ENCODE measurements at places on chromosomes 3 and 15.

DNA sequence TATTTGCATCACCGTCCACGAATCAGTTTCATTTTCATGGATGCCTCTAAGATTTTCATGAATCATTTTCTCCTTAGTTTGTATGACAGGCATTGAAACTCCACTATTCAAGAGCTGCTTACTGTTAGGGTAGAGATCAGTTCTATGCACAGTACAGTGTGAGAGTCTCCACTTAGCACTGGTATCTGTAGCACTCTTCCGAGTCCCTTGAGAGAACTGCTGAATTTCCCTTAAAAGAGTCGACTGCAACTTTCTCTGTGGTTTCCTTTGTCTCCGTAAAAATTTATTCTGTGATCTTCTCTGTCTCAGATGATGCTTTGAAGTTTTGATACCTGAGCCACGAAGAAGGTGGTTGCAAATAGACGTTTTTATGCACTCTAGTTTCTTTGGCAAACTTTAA is 14.8 kb downstream of the GTPBP8 start:
- no peak for DNase-seq

DNA sequence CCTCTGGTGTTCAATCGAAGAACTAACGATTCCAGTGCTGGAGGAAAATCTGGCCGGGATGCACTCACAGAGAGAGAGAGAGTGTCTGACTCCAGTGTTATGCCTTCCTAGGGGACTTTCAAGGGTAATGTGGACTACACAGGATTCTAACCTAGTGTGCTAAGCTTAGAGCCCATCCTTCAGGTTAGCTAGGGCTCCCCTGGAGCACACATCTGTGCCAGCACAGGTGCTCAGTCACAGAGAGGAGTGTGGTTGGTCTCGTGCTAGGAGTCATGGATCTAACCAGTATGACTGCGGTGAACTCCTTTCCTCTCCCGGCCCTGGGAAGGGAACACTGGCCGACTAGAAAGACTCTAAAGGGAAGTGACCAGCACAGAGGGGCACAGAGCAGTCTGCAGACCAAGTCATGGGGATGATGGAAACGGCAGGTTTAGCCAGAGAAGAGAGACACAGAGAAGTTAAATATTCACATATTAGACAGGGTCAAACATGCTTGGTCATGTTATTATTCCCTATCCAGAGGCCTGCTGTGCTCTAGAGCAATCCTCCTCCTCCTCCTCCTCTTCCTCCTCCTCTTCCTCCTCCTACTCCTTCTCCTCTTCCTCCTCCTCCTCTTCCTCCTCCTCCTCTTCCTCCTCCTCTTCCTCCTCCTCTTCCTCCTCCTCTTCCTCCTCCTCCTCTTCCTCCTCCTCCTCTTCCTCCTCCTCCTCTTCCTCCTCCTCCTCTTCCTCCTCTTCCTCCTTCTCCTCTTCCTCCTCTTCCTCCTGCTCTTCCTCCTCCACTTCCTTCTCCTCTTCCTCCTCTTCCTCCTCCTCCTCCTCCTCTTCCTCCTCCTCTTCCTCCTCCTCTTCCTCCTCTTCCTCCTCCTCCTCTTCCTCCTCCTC is 280.3 kb downstream of the XXYLT1 start:
- no peak for DNase-seq

GRCh38 chr3:75061806-75062205 is 447.3 kb upstream of the CNTN3 start:
- no peak for DNase-seq

GRCh38 chr15:29866337-29866736 is 44.1 kb upstream of the TJP1 start:
- DNase-seq = no peak

DNA sequence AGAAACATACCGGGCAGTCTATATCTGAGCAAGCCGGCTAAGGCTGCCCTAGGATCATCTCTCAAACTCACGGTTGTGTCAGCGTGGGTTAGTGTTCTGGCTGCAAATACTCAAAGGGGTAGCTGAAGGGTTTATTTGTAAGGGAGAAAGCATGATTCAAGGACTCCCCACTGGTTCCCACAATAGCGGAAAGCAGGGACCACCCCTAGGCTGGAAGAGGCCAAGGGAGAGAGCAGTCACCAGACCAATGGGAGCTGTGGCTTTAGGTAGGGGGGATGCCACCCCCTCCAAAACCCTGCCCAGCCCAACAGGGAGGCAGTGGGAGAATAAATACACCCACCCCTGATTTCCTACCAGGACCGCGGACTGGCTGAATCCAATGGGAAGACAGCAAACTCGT is 7.3 kb upstream of the LMCD1 start:
- no peak for DNase-seq

DNA sequence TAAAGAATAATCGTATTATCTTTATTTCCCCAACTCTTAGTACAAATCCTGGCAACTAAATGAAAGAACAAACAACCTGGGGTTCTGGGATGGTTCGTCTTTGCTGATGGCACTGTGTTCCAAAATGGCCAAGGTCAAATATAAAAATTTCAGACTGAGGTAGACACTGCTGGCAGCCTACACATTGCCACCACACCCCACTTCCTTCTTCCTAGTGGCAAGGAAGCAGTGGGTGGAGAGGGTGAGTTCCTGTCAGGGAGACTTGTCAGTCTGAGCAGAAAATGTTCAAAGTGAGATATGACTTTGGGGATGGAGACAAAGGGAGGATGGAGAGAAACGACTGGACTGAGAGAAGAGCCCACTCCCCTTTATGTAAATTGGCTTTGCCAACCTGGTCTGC is 69.6 kb downstream of the LMCD1 start:
- DNase-seq = no peak

- DNase-seq = no peak
Observed at GRCh38 chr3:43369404-43370292, 83.3 kb downstream of the SNRK start.

- DNase-seq = no peak
Observed at GRCh38 chr3:190568036-190568435, 54.2 kb downstream of the IL1RAP start.
